ENCODE measurements at places on chromosomes 7 and 10.

DNA sequence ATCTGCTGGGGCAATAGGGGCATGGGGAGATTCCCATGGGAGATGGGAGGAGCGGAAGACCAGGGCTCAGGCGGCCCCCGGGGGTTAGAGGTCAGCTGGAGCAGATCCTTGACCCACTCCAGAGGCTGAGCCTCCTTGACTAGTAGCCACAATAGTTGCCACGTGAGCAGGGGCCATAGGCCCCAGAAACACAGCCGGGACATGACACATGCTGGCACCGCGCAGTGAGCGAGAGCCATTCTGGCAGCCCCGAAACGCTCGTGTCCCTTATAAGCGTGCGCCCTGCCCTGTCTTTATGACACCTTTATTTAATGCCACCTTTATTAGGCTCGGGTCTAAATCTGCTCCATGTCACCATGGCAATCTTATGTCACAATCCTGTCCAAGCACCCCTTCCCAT, 11.0 kb upstream of the ACBD5 start:
- no peak for DNase-seq

- no peak for DNase-seq
Observed at GRCh38 chr10:4545062-4545461, 280.9 kb upstream of the AKR1E2 start.

DNA sequence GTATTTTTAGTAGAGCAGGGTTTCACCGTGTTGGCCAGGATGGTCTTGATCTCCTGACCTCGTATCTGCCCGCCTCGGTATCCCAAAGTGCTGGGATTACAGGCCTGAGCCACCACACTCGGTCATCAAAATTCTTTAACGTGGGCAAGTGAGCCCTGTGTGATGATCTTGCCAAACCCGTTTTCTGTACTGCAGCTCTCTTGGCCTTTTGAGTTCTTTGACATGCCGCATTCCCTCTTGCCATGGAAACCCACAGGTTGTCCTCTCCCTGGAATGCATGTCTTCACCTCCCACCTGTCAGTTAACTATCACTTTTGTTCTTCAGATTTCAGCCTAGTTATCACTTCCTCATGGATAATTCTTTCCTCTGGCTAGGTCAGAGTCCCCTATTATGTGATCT, 5.0 kb downstream of the NUP205 start:
- no peak for DNase-seq

- no peak for DNase-seq
Observed at GRCh38 chr7:152330827-152331226, 105.0 kb downstream of the KMT2C start.

DNA sequence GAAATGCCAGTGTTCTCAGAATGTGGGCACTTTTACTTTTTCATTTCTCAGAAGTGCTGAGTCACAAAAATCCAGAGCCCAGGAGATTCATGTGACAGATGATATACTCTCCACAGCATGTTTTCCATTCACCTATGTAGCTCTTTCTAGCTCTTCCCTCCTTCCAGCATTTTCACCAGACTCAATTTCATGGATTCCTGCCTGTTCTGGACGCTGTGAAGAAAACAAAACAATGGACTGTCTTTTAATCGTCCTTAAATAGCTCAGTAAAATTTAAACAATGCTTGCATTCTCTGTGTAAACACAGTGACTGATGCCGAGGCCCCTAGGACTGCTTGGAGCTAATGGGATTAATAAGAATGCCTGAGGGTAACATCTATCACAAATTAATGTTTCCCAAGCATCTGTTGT, 25.5 kb downstream of the ZNF713 start:
- DNase-seq: no peak

DNA sequence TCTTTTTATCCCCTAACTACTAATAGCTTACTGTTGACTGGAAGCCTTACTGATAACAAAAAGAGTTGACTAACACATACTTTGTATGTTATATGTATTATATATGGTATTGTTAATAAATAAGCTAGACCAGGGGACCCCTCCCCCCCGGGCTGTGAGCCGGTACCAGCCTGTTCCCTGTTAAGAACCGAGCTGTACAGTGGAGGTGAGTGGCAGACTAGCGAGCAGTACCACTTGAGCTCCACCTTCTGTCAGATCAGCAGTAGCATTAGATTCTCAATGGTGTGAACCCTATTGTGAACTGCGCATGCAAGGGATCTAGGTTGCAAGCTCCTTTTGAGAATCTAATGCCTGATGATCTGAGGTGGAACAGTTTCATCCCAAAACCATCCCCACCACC, 377.0 kb downstream of the IPMK start:
- no peak for DNase-seq

All from tongue (tissue), 3 donors.